ENCODE measurements at places on chromosomes 1 and 21.

DNA sequence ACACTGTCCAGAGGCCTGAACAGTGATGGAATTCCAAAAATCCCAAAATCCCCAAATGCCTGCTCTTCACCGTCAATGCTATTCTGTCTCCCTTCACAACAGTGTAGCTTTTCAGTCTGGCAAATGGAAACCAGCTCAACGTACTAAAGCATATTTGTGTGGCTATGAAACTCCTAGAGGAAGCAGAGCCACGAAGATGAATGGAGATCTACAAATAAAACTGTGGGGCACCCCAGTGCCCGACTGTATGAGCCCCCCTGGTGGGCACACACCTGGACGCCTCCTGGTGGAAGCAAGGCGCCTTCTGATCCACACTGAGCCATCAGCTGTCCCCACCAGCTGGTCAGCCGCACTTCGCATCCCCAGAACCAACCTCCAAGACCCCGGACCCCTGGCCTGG is 129.1 kb upstream of the SOD1 start:
- DNase-seq, result no peak

- DNase-seq, result no peak
Observed at GRCh38 chr21:21864321-21864840, 866.2 kb downstream of the NCAM2 start.

DNA sequence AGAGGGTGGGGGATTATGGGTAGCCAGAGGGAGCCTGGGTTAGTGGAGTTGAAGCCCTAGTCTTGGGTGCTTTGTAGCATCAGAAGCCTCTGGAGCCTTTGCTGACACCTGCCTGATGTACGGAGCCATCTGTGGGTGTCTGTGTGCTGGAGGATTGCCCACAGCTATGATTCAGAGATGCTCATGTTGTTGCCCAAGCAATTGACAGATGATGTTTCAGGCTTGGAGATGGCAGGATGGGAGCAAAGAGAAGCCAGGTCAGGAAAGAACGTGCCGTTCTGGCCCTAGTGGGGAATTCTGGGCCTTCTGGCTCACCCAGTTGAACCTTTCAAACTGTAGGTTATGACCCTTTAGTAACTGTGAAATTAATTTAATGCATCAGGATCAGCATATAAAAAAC is 27.6 kb downstream of the COQ8A start:
- DNase-seq, result no peak

DNA sequence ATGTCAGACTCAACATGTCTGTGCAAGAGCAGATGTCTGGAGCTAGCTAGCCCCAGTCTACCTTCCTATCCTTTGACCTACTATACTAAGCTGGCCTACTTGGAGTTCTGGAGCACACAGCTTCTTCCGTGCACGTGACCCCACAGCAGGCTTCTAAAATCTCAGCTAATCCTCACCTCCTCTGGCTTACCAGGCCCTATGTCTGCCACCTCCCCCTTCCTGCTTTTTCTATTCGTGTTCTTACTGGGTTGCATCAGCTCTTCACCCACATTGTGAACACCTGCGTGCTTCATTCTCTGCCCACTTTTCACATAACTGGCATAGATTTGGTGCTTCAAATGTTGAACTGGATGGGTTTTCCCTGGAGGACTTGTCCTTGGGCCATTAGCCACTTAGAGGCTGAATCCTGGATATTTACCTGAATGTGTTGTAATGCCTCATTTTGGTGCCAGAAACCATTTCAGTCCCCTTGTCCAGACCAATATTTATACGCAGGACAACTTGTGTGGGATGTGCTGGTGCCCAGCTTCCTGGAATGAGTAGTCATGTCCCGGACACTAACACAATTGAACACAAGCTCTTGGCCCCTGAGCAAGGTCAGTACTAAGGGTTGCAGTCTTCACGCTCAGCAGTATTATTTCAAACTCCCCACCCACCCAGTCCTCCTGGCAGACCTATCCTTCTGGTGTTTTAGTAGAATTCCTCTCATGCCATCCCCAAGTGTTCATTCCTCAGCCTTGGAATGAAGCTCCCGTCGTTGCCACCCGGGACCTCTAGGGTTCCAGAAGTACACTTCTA is 24.0 kb downstream of the TENT5C start:
- no peak for DNase-seq

DNA sequence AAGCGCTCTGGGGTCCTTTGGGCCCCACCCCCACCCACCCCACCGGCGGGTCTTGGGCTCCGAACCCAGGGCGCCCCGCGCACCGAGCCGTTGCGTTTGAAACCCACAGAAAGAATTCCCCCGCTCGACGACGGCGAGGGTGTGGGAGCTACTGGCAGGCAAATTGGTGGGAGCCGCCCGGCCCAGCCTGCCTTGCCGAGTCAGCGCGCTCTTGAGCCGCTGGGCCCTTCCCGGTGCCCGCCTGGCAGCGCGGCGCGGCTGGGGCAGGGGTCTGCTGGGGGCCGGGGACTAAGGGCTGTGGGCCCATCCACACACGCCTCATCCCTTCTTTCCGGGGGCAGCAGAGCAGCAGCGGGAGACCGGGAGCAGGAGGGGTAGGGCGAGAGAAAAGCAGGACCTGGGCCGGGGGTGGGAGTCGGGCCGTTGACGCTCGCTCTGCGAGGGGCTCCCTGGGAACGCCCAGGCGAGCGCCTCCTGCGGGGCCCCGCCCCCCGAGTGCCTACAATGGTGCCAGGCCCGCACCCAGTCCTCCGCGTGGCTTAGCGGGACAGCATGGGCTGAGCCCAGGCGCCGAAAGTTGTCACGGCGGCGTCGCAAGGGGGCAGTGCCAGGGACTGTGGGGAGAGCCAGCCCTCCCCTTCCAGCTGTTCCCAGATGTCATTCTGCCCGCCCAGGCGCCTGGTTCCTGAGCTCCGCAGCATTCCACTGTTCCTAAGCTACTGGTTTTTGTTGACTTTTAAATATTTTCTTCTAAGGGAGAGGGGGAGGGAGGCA is at the start of gene C1orf94:
Gene C1orf94, plus strand, starts transcription at position 78 of the 774 bp plus-strand sequence. CDS start 883 bp downstream, outside the sequence.
- DNase-seq, result no peak

DNA sequence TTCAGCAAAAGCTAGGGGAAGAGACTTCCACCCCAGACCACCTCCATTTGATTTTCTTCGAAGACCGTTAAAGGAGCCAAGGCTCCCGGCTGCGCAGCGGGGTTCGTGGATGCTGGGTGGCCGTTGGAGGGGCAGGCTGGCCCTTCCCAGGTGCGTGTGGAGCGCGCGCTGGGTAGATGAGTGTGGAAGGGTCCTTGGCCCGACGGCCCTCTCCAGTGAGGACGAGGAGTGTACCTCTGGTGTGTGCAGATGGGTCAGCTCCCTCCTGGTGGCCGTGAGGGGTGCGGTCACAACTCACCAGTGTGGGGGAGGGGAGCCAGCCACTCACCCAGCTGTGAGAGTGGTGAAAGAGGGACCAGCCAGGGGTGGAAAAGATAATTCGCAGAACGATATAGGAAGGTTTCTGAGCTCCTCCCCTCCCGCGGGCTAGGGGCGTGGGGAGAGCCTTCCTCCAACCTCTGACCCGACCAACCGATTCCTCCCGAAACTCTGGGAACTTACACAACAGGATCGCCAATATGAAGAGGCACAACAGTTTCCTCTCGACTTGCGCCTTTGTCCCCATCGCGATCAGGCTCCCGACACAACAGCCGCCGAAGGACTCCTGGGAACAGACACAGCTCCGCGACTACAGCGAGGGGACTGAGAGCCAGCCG is at the start of gene F11R:
Gene F11R, minus strand, starts transcription at position 644 of the 656 bp plus-strand sequence. Its CDS starts 79 bp downstream, at position 565.
- DNase-seq, result peak; percentile 19

- no peak for DNase-seq
Observed at GRCh38 chr1:184060316-184060715, 8.8 kb downstream of the TSEN15 start.

DNA sequence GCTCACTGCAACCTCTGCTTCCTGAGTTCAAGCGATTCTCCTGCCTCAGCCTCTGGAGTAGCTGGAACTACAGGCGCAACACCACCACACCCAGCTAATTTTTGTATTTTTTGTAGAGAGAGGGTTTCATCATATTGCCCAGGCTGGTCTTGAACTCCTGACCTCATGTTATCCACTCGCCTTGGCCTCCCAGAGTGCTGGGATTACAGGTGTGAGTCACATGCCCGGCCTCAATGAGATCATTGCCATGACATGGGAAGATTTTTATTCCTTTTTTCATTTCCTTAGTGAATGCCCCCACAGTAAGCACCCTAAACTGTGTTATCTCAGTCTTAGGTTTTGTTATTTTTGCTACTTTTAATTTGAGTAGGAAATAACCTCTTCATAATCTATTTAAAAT is 977.9 kb downstream of the BRINP3 start:
- no peak for DNase-seq

DNA sequence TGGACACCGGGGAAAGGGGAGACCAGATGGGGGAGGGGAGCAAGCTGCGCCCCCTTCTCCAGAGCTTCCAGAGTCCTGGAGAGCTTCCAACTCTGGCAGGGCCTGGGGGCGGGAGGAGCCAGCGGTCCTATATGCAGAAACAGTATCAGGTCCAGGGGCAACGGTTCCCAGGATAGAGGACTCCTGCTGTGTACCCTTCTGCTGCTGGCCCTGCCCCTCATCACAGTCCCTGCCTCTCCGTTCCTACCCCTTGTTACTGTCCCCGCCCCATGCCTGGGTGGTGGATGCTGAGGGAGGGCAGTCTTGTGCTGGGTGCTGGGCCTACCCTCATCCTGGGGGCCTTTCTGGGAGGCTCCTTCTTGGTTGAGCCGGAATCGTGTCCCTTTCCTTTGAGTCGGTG is 19.2 kb upstream of the PEX10 start:
- no peak for DNase-seq

DNA sequence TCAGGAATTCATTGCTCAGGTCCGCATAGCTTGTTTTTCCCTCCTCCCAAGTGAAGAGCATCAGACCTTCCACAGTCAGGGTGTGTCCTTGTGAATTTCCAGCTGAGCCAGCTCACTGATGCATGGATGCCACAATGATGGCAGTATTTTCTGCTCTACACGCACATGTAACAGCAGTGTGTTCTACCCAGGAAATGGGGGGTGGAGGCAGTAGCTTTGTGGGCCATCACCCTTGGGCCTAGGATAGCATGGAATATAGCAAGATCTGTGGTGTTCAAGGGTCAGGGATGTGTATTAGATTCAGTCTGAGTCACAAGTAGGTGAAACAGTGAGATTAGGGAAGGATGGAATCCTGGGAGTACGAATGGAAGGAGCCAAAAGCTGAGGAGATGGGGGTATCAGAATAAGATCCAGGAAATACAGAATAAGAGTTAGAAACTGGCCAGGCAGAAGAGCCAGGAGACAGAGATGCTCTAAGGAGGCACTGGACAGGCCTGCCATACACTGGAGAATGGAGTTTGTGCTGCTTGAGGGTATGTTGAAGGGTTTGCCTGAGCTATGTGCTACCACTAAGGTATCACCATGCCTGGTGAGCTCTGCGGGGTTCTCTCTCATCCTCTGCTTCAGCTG is 90.6 kb upstream of the CNIH3 start:
- no peak for DNase-seq

- DNase-seq, result no peak
Observed at GRCh38 chr1:170687621-170688020, 23.7 kb downstream of the PRRX1 start.

DNA sequence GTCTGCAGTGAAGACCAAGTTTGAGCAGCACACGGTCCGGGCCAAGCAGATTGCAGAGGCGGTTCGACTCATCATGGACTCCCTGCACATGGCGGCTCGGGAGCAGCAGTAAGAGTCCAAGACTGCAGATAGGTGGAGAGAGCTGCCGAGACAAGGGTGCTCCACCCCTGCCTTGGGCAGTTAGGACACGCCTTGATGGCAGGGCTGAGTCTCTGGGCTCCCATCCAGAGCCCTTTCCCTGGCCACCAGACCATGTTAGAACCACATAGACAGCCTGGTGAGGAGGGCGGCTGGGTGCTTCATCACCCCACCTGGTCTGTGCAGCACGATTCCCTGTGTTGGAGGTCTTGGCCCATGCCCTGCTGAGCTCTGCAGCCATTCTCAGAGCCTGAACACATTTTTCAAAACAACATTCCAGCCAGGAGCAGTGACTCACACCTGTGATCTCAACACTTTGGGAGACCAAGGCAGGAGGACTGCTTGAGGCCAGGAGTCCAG is 17.3 kb upstream of the MIIP start:
- no peak for DNase-seq

DNA sequence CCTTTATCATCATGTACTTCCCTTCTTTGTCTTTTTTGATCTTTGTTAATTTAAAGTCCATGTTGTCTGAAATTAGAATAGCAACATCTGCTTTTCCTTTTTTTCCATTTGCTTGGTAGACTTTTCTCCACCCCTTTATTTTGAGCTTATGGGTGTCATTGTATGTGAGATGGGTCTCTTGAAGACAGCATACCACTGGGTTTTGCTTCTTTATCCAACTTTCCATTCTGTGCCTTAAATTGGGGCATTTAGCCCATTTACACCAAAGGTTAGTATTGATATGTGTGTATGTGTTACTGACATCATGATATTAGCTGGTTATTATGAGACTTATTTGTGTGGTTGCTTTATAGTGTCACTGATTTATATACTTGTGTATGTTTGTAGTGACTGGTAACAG is 50.2 kb downstream of the IFI44 start:
- no peak for DNase-seq

DNA sequence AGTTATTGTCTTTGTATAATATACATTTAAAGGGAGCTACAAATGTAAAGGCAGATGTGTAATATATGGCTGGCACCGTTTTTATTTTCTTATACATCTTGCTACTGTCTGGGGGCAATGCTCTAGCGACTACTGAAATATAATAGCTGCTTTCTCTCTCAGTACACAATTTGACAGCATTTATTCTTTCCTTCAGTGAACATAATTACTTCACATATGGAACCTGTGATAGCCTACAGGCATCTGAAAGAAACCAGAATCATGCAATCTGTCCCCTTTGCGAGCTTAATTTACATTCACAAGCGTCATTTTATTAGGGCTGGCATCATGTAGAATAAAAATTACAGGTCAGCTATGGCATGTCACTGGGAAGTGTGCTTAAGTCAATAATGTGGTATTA is 557.5 kb upstream of the PTBP2 start:
- no peak for DNase-seq

GRCh38 chr1:174399211-174399610 is 48.6 kb upstream of the GPR52 start:
- DNase-seq, result no peak

DNA sequence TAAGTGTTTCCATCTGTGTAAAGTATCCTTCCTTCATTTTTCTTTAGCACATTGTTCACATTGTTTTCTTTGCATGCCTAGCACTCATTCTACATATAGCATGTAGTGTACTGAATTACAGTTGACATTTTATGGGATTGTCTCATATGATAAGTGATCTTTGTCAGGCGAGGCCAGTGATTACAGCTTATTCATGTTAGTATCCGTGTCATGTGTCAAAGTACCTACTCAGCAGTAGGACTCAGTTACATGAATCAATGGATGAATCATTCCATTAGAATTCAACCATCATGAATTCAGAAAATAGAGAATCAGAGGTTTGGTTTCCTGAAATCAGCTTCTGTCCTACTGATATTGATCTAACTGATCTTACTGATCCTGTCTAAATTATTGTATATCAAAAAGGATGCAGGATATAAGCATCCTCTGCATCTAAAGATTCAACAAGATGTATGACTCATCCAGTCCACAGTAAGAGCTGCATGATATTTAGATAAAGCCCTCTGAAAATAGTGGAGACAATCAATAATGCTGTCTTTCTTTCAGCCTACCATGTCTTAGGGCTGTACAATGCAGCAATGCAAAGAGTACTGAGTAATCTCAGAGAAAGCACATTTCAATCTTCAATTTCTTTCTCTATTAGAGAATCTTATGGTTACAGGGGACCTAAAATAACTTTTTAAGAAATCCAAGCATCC is 20.7 kb upstream of the HRNR start:
- DNase-seq, result no peak

Measured in neural crest cell (in vitro differentiated cells).